ENCODE measurements at places on chromosomes 6 and 20.

- DNase-seq: no peak
These were observed 25.7 kb upstream of the SIRT5 start for GRCh38 chr6:13548500-13549210.

DNA sequence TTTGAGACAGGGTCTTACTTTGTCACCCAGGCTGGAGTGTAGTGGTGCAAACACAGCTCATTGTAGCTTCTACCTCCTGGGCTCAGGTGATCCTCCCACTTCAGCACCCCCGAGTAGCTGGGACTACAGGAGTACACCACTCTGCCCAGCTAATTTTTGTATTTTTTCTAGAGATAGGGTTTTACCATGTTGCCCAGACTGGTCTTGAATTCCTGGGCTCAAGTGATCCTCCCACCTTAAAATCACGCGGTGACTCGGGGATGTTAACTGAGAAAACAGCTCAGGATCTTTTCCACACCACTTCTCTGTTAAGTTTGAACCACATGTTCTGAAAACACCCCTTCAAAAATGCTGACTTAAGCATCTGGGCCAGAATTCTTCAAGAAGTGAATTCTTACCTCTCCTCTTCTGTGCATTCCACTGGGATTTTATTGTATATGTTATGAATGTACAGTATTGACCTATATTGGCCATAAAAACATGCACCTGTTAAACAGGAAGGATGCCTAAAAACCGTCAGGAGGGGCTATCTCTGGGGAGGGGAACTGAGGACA is 72.4 kb downstream of the SYTL3 start:
- DNase-seq: no peak

DNA sequence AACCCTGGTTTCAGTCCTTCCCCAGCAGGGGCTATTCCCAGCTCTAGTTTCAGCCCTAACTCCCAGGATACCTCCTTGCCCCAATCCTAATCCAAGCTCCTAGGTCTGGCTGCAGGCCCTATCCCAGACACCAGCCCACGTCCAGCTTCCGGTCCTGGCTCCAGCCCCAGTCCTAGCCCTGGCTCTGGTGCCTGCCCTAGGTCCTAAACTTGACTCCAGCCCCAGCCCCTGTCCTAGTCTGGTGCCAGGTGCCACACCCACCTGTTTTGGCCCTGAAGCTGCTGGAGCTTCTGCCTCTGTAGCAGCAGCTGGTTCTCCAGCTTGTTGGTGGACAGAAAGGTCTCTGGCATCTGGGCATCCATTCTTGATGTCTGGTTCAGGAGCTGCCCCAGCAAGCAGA is 28.1 kb downstream of the ANGPT4 start:
- no peak for DNase-seq

- DNase-seq: no peak
These were observed 7.0 kb upstream of the RWDD1 start for GRCh38 chr6:116564311-116564710.

DNA sequence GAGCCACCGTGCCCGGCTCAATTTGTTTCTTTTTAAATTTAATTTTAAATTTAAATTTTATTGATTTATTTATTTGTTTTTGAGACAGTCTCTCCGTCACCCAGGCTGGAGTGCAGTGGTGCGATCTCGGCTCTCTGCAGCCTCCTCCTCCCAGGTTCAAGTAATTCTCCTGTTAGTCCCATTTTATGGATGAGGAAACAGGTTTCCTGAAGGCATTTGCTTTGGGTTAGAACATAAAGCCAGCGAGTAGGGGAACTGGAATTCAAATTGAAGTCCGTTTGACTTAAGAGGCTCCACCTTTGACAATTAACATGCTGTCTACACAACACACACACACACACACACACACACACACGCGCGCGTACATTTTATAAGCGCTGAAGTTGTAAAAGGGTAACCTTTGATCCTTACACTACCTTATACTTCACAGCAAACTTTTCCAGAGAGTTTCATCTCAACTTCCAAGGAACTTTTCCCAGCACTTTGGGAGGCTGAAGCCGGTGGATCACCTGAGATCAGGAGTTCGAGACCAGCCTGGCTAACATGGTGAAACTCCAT is 232.0 kb downstream of the BCAS1 start:
- DNase-seq: no peak

GRCh38 chr6:46690141-46690755 is 2.6 kb downstream of the TDRD6 start:
- no peak for DNase-seq

- DNase-seq: peak; percentile 31
These were observed 93.2 kb downstream of the DLGAP4 start for GRCh38 chr20:36399147-36399968.

DNA sequence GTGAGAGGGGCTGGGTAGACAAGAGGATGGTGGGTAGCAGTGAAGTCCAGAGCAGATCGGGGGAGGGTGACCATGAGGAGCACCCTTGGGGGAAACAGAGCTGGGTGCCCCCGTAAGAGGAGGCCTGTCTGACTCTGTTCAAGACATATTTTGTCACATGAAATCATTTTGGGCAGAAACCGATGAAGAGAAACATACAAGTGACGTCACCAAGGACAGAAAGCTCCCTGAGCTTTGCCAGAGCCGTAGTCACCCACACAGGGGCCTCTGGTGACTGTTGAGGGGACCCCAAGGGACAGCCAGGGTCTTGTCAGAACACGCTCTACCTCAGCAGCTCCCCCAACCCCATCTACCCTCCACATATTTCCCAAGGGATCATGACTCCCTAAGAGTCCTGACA is 39.2 kb downstream of the GPR6 start:
- DNase-seq: no peak

DNA sequence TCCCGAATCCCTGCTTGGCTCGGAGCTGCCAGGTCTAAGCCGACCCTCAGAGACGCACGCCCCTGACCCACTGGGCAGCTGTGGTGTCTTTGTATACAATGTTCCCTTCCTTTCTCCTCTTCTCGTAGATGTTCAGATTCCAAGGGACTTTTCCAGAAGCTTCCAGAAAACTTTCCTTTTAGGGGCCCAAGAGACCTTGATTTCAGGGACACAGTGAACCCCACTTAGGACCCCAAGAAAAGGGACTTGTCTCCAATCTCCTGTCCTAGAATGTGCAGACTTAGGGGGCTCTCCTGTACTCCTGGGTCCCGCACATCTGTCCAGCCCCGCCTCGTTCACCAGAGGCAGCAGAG is 103.5 kb downstream of the EDN3 start:
- no peak for DNase-seq

DNA sequence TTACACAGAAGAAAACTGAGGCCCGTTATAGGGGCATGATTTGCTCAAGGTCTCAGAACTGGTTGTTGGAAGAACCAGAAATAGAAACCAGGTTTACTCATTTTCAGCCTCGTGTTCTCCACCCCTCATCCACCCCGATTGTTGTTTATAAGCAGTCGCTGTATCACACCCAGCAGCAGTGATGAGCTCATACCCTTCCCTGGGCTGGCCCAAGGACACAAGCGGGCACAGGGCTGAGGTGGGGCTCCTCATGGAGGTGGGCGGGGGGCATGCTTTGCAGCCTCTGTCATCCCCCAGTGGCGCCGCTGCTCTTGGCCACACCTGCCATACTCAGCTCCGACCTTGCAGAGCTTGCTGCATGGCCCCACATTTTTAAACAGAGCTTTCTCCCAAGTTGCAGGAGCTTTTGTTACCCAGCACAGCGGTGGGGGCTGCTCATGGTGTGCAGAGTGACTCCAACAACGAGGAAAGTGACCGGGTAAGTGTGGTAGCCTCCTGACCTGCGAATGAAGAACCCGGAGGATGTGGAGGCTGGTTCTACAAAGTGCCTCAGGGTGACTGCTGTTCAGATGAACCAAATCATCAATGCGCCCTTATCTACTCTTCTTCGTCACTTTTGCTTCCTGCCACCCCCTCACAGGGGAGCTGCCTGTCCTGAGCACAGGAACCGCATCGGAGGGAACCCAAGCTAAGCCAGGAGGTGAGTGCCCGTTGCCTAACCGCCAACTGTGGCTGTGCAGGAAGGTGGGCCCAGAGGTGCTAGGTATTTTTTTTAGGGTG is 43.6 kb upstream of the NKX2-2 start:
- peak; percentile 23 for DNase-seq

DNA sequence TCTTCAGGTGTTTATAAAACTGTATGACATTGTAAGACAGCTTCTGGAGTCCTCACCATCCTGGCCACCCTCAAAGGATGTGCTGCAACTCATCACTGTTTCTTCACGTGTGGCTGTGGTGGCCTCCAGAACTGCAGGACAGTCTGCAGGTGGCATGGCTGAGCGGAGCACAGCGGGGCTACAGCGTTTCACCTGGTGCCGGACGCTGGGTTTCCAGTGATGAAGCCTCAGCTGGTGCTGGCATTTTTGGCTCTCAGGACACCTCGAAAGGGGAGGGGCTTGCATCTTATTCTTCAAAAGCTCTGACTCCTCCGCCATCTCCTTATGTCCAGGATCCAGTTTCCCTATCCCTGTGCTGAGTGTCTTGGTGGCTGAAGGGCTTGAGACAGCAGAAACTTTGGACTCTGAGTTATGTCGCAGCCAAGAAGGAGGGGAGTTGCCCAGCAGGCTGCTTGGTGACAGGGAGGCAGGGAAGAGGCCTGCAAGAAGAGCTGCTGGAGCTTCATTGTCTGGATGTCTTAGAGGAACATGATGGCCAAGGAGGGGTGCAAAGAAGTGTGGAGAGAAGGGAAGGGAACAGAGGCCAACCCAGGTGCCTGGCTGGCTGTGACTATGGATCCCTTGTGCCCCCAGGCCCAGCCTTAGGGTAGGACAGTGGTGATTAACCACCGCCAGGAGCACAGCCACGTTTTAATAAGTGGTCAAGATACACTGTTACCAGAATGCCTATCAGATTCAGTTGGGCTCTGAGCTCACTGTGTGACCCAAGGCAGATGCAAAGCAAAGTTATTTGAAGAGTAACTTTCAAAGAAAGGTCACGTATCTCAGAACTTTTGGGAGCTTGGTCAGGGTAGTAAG is 58.7 kb downstream of the GTF2H5 start:
- no peak for DNase-seq

DNA sequence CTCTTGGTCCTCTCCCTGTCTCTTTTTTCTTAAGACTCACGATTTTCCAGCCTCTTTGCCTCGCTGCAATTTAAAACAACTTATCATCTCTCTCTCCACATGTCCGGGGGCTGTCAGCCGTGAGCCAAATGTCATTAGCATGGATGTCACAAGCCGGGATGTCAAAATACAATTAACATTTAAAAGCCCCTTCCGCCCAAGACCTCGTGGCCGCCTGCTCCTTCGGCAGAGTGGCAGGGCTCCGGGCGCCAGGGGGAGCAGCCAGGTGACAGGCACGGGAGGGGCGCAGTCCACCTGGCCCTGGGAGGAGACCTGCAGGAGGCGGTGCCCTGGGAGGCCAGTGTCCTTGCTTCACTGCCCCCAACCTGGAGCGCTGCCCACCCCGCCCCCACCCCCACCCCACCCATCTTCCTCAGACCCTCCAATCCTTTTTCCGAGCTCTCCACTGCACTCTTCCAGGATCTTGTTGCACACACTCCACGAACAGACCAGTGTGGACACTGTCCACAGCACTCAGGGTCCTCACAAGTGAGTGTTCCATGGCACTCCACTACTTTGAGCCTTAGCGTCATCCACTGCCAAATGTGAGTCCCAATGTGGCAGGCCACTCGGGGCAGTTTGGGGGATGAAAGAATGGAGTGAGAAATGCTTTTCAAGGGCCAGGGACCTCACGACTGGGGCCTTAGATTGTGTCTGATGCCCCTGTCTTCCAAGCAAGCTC is 5.6 kb upstream of the GRM4 start:
- DNase-seq: no peak

DNA sequence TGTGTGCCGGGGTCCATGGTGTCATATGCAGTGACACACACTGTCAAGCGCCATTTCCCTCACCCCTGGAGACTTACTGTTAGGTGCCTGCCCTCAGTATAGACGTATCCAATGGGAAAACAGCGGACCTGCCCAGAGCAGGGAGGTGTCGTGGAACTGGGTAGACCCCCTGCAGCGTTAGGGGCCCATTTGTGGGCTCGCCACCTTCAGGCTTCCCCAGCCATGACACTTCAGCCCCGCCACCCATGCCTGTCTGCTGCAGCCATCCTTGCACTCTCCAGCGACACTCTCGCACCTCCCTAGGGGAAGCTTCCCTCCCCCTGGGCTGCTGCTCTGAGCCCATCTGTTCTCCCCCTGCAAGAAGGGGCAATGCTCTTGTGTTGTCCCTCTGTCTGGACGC is 43.2 kb downstream of the STK35 start:
- no peak for DNase-seq

DNA sequence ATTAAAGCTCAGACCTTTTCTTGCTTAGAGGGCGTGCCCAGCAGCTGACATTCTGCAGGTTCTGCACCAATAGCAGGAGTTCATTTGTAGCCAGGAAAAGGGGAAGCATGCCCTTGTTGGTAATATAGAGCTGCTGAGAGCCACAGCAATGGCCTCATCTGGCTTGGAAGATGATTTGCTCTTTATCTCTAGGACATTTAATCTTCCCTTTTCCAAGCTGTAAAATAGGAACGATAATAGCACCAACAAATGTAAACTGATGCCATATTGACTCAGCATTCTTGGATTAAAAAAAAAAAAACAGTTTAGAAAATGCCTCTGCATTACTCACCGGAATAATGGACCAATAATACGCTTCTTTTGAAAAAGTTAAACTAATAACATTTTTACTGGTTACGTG is 93.4 kb upstream of the SLC2A12 start:
- DNase-seq: no peak

DNA sequence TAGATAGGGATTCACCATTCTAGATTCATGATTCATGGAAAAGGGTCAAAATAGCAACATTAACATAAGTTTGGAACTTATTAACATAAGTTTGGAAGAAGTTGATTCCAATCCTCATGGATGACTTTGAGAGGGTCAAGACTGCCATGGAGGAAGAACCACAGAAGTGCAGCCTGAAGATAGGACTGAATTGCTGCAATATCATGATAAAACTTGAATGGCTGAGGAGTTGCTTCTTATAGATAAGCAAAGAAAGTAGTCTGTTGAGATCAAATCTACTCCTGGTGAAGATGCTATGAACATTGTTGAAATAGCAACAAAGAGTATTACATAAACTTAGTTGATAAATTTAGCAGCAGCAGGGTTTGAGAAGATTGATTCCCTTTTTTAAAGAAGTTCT is 62.2 kb downstream of the GMDS start:
- no peak for DNase-seq

- no peak for DNase-seq
These were observed 122.6 kb downstream of the SULF2 start for GRCh38 chr20:47662483-47663353.

DNA sequence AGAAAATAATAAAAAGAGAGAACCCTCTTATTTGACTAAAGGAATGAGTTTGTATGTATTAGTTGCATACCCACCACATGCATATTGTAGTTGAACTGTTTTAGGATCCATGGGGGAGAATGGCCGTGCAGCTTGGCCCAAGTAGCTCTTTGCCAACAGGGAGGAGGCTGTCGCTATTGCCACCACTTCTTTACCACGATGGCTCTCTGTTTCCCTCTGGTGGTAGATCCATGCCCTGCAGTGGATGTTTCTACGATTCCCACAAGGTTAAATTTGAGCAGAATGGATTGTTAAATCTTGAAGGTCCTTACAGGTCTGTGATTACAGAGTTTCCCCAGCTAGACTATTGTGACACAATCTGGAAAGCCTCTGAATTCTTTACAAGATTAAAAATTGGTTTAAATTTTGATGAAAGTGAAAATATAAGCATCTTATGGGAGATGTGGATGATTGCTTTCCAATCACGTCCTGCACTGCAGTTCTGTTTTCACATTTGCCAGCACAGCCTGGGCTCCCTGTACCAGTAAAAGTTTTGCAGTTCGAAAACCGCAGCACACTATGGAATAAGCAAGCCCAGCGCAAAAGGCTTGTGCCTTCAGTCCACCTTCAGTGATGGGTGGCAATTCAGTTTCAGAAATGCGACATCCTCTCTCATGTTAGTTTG is 34.4 kb upstream of the FNDC1 start:
- DNase-seq: peak; percentile 72

- no peak for DNase-seq
These were observed 96.4 kb downstream of the TMEM170B start for GRCh38 chr6:11633741-11634509.

GRCh38 chr6:160130729-160131484 is 9.3 kb downstream of the SLC22A1 start:
- DNase-seq: no peak

All from stimulated activated CD4-positive, alpha-beta T cell treated with anti-CD3 and anti-CD28 coated beads, Interleukin-4, amount 100 ng/mL, for 1 hour (primary cell).